GM12865 (cell line): ENCODE measurements at places on chromosomes 4 and X.

- DNase-seq, result peak; percentile 62
Measured at GRCh38 chr4:184444953-184445309, 29.4 kb downstream of the IRF2 start.

GRCh38 chrX:153933748-153934147 is 1.1 kb downstream of the NAA10 start:
- DNase-seq, result no peak

- peak; percentile 18 for DNase-seq
Measured at GRCh38 chrX:134236626-134237614, at the start of gene CCDC160. Gene CCDC160, plus strand, starts transcription at chrX:134237182. Its CDS starts 7,619 bp downstream, at chrX:134244801.

GRCh38 chr4:65918872-65919271 is 248.6 kb upstream of the EPHA5 start:
- DNase-seq, result no peak

- peak; percentile 57 for DNase-seq
Measured at GRCh38 chrX:130028196-130028595, 45.8 kb downstream of the BCORL1 start.

GRCh38 chr4:174564529-174564928 is 42.2 kb upstream of the HPGD start:
- no peak for DNase-seq

GRCh38 chr4:169253904-169254303 is 16.9 kb downstream of the SH3RF1 start:
- DNase-seq, result no peak

GRCh38 chrX:68699960-68700746 is 52.7 kb downstream of the STARD8 start:
- no peak for DNase-seq

DNA sequence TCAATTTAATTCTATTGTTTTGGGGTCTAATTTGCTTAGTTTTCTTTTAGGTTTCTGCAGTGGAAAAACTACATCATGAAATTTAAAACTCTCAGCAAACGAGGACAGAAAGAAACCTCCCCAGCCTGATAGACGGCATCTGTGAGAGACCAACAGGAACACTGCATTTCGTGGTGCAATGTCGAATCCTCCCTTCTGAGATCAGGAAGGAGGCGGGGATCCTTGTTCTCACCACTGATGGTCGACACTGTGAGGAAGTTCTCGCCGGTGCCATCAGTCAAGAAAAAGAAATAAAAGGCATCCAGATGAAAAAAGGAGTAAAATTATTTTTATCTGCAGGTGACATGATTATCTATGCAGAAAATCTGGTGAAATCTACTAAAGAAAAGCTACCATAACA is 16.5 kb downstream of the GAK start:
- no peak for DNase-seq

DNA sequence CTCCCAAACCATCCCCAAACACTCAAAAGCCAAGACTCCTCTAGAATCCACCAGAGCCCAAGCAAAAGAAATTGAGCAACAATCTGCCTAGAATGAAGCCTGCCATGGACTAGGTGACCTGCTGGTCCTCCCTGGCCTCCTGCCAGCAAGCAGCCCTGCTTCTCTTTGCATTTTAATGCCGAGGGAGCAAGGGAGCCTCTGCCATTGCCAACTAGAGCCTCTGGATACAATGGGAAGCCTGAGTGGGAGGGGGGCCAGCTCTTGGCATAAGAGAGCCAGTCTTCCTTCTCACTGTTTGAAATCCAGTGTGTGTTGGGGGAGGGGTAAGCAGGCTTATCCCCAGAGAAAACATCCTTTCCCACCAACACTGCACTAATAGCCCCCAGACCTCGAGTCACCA is 1.5 kb upstream of the GDPD2 start:
- DNase-seq, result no peak

GRCh38 chr4:173362666-173363065 is 8.1 kb upstream of the SAP30 start:
- DNase-seq, result no peak

GRCh38 chrX:71111921-71112431 is 599 bp upstream of the IL2RG start:
- DNase-seq, result peak; percentile 51

DNA sequence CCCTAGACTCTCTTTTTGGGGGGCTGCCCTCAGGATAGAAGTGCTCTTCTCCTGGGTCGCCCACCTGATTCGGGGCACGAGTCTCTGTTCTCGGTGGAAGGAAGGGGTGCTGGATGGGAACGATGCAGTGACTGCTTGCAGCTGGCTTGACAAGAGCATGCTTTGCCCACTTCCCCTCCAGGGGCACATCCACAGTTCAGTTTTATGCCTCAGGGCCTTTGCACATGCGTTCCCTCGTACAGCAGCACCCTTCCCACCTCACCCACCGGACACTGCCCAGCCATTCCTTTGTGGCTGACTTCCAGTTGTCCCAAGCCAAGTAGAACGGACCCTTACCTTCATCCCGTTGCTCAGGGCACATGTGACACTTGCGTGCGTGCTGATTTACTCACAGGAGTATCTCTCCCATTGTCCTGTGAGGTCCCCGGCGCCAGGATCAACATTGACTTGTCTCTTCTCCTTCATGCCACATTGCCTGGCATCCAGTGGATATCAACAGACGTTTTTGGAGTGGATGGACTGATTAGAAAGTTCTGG is 60.0 kb downstream of the C4orf50 start:
- DNase-seq, result no peak

- no peak for DNase-seq
Measured at GRCh38 chrX:121886557-121886956, 839.1 kb downstream of the GLUD2 start.

- no peak for DNase-seq
Measured at GRCh38 chr4:156634612-156635011, 337.0 kb downstream of the PDGFC start.

DNA sequence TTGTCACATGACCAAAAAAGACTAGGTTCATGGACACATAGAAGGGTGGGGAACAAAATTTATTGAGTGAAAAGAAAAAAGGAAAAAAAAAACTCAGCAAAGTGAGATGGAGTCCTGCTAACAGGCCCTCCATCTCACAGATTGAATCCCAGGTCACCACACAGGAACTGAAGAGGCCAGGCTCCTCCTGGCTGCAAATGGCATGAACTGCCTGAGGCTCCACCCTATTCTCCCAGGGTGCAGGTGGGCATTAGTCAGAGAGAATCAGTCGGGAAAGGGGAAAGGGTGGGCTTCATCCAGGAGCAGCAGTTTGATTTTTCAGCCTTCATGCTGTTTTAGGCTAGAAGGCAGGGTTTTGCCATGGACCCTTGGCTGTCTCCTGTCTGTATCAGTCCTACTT is 128.5 kb upstream of the GRID2 start:
- DNase-seq, result no peak

DNA sequence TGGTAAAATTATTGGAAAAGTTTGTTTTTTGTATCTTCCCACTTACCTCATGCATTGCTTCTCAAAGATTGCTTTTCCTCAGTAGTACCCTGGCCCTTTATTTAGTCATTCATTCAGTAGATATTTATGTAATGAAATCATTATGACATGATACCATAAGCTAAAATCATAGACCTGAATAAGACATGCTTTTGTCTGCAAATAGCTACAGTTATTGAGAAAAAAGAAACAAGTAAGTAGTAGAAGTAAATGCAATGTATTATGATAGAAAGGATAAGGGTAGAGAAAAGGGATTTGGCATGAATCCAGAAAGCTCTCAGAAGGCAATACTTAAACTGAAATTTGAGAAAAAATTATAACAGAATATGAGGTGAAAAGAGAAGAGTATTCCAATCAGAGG is 352.5 kb downstream of the GPM6A start:
- DNase-seq, result no peak

- DNase-seq, result no peak
Measured at GRCh38 chr4:7621252-7622035, 186.7 kb upstream of the PSAPL1 start.

DNA sequence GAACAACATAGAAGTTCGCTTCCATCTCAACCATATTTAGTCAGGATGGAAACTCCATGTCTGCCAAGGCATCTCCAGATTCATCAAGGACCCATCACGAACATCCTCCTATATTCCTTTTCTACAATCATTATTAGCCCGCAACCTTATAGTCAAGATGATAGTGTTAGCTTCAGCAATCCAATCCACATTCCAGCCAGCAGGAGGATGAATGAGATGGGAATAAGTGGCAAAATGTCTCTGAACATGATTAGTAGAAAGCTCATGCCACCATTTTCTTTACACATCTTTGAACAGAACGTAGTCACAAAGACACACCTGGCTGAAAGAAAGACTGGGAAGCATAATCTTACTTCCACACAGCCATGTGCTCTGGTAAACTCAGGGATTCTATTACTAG is 18.6 kb upstream of the NR0B1 start:
- no peak for DNase-seq

DNA sequence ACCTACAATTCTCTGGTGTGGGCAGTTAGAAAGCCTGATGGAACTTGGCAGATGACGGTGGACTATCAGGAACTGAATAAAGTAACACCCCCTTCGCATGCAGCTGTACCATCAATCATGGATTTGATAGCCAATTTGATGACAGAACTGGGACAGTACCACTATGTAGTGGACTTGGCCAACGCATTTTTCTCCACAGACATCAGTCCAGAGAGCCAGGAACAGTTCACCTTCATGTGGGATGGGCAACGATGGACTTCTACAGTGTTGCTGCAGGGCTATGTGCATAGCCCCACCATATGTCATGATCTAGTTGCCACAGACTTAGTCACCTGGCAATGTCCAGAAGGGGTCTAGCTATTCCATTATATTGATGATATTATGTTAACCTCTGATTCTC is 54.5 kb upstream of the CCDC149 start:
- no peak for DNase-seq

DNA sequence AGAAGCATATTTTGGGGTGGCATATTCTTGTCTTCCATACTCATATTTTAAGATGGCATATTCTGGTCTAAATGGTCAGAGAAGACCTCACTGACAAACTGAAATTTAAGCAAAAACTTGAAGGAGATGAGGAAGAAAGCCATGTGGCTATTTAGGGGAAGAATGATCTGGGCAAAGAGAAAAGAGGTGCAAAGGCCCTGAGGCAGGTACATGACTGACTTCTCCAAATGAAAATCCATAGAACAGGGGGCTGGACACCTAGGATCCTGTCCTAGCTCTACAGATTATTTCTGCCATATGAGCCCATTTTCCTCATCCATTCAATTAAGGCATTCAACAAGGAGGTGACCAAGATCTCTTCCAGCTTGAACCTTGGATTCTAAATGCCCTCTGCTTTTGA is 105.6 kb downstream of the IRF2 start:
- DNase-seq, result no peak

DNA sequence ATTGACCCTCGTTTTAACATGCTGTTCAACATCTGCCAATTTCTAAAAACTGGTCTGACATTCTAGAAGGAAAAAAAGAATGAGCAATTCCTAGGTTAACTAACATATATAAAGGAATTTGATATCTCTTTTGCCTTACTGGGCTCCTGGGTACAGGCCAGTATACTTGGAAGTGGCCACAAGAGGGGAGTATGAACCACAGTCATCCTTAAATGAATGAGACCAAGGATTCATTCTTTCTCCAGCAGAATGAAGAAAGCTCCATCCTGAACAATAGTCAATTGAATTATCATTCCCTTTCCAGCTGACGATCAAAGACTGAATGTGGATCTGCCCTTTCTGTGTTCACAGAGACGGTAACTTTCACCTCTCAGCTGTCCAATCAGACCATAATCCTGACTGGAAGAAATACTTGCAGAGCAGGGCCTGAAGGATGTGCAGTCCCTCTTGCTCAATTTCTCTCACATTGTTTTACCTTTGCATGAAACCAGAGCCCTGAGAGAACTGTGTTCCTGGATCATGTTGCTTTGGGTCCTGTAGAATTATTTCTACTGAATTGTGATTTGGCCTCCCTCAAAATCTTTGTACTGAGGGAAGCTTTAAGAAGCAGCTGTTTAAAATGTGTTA is 14.8 kb upstream of the SPARCL1 start:
- peak; percentile 11 for DNase-seq

DNA sequence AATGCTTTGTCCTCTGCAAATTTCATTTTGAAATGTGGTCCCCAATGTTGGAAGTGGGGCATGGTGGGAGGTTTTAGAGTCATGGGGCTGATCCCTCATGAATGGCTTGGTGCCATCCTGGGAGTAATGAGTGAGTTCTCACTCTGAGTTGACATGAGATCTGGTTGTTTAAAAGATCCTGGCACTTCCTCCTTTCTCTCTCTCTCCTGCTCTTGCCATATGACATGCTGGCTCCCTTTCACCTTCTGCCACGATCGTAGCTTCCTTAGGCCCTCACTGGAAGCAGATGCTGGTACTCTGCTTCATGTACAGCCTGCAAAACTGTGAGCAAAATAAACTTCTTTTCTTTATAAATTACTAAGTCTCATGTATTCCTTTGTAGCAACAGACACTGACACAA is 262.0 kb downstream of the IL15 start:
- no peak for DNase-seq

DNA sequence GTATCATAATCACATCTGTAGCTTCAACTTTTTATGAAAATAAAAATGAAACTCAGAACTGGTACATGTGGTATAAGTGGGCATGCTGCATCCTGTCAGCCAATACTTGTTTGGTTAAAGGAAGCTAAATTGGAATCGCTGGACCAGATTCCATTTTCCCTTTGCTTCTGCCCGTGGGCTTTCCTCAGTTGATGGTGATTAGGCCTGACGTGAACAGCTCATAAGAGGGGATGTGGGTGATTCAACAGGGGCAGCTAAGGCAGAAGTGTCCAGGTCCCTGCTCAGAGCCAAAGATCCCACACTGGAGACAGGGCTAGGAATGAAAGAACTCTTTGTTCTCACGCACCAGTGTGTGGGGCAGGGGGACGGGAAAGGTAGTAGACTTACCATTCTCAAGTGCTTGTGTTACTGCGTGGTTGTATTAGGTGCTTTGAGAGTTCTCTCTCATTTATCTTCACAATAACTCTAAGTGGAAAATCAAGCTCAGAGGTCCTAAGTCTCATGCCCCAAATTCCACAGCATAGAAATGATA is 63.2 kb upstream of the GUCY1A1 start:
- peak; percentile 28 for DNase-seq

GRCh38 chrX:19462879-19463278 is 52.4 kb downstream of the MAP3K15 start:
- DNase-seq, result no peak

DNA sequence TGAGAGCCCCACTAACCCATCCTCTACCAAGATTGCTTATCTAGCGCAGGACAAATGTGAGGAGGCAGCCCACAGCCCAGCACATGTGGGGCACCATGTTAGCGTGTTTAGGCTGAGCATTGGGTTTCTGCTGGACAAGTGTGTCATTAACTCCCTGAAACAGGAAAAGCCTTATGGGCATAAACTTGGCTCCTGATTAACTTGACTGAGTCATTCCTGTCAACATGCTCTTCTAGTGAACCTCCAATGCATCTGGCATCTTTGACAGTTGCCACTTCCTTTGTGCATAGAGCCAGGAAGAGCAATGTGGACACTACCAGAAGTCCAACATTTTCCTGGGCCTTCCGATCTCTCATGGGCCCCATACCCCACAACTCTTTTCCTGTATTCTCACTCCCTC is 2.5 kb downstream of the SPIN2A start:
- no peak for DNase-seq

GRCh38 chrX:130055899-130056298 is 54.4 kb downstream of the ELF4 start:
- DNase-seq, result no peak

GRCh38 chr4:83232082-83232481 is 52.5 kb downstream of the COQ2 start:
- no peak for DNase-seq
